ENCODE measurements at places on chromosomes 11 and 22. TPM values are rescaled to one million over a fixed set of nuclear protein-coding genes. Genes with fewer than 3 reads are reported as not detected.

- no peak overlapping the region for H3K4me3 ChIP-seq
- no peaks in the 10 kb centered on the region for H3K36me3 ChIP-seq
- no peaks in the 10 kb centered on the region for H3K4me1 ChIP-seq
Measured at GRCh38 chr11:121119440-121119839, 18.4 kb downstream of the TECTA start.

DNA sequence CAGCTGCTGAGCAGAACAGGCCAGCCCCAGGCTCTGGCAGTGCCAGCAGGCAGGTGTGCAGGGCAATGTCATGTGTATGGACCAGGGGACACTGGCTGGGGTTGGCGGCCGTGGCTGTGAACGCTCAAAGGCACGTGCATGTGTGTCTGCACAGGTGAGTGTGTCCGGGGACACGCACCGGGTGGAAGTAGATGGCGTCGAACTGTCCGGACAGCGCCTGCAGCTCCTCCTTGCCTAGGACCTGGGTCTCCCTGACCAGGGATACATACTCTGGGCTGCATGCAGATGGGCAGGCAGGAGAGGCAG is 863 bp downstream of the HDAC10 start:
- H3K4me1 ChIP-seq: peaks cover 28% of the 10 kb centered on the region
- no peak for DNase-seq
- H3K4me3 ChIP-seq: peak overlapping the region; percentile 70
- H3K36me3 ChIP-seq: peaks cover 60% of the 10 kb centered on the region

DNA sequence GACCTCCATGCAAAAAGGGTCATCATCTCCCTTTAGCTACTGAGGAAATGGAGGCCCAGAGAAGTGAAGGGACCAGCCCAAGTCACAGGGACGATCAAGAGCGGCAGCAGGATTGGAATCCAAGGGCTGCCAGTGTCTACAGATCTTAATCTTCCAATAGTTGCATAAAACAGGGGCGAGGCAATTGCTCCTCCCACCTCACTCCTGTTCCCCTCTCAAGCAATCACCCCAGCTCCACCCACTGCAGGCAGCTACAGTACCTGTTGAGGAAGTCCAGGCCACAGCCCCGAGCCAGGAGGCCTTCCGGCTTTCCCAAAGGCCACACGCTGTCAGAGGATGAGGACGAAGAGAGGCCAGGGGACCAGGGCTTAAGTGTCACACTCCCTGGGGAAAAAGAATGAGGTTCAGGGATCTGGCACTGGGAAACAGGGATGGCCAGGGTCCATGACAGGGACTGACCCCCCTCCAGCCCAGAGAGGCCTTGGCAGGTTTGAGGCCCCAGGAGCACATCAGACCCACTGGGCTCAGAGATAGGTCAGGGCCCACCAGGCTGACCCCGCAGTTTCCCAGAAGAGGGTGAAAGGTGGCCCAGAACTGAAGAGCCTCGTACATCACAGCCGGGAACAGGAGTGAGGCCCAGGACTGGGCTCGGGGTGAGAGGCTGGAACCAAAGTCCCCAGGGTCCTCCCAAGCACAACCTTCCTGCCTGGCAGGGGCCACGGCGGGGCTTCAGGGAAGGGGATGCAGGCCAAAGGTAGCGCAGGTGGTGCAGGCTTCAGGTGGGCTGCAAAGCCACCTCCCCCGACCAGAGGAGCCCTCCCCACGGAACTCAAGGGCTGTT is 16.4 kb upstream of the MFNG start:
- H3K27me3 ChIP-seq: peaks cover 13% of the 10 kb centered on the region
- no peaks in the 10 kb centered on the region for H3K36me3 ChIP-seq
- DNase-seq: no peak
- peaks cover 3% of the 10 kb centered on the region for H3K4me1 ChIP-seq

DNA sequence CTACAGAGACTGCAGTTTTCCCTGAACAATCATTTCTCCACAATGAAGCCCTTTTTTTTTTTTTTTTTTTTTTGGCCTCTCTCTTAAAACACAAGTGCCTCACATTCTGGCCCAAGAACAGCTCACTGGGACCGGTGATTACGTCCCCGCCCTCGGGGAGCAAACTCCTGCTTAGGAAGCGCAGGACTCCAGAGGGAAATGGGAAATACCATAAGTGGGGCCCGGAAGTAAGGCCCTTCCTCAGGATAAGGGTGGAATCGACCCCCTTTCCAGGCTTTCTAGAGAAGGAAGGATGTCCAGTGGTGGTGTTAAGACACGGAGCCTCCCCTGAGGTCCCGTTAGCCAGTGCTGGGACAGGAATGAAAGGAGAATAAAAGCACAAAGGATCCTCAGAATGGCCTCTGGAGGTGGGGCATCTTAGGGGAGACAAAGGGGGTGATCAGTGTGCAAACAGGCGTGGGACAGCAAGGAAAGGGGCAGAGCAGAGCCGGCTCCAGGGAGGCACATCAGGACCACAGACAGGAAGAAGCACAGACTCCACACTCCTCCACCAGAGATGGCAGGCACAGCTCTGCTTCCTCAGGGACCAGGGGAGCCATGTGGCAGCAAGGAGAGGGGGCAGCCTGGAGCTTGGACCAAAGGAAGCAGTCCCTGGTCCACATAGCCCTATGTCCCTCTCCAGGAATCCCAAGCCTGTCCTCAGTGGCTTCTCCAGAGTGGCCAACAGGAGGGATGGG is 61.3 kb downstream of the CHST1 start:
- H3K4me3 ChIP-seq: no peak overlapping the region
- DNase-seq: no peak
- H3K4me1 ChIP-seq: no peaks in the 10 kb centered on the region

DNA sequence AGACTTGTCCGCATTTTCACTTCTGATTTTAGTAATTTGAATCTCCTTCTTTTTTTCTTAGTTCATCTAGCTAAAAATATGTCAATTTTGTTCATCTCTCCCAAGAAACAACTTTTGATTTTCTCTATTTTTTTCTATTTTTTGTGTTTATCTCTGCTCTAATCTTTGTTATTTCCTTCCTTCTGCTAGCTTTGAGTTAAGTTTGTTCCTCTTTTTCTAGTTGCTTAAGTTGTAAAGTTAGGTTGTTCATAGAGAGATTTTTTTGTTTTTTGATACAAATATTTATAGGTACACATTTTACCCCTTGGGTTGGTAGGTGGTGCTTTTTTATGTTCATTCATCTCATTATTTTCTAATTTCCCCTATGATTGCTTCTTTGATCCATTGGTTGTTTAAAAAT is 22.1 kb upstream of the XKR3 start:
- DNase-seq: no peak
- no peaks in the 10 kb centered on the region for H3K27me3 ChIP-seq
- H3K36me3 ChIP-seq: no peaks in the 10 kb centered on the region
- no peak overlapping the region for H3K4me3 ChIP-seq
- no peaks in the 10 kb centered on the region for H3K4me1 ChIP-seq

DNA sequence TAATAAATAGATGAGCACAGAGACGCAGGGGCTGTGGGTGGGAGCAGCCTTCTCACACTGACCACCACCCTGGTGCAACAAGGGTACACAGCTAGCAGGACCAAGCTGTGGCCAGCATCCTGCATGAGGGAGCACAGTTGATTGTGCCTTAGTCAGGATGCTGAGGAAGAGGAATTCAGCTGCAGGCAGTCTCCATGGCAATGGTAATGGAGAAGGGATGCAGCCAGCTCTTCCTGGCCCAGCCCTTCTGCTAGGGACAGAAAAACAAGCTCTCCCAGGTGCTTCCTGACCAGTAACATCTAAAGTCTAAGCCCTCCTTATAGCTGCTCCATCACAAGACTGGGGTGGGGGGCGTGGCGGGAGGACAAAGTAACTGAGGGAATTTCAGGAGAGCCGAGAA is 363.5 kb downstream of the BUD13 start:
- no peaks in the 10 kb centered on the region for H3K36me3 ChIP-seq
- no peaks in the 10 kb centered on the region for H3K27me3 ChIP-seq
- no peak overlapping the region for H3K4me3 ChIP-seq
- H3K27ac ChIP-seq: no peak overlapping the region
- no peak for DNase-seq
- H3K4me1 ChIP-seq: no peaks in the 10 kb centered on the region

GRCh38 chr11:117197516-117198456 is 1.4 kb upstream of the TAGLN start:
- no peaks in the 10 kb centered on the region for H3K4me1 ChIP-seq
- H3K27me3 ChIP-seq: no peaks in the 10 kb centered on the region
- H3K36me3 ChIP-seq: peaks cover 30% of the 10 kb centered on the region
- H3K27ac ChIP-seq: peak overlapping the region; percentile 56

CAPN5 gene
- total RNA-seq: 0.88 TPM

- no peak for DNase-seq
- H3K27ac ChIP-seq: no peak overlapping the region
- no peaks in the 10 kb centered on the region for H3K4me1 ChIP-seq
- no peaks in the 10 kb centered on the region for H3K36me3 ChIP-seq
- H3K4me3 ChIP-seq: no peak overlapping the region
Measured at GRCh38 chr11:33643167-33643824, 57.3 kb downstream of the C11orf91 start.

CDON gene
- 1.4 TPM for total RNA-seq

SLC22A8 gene
- not detected for total RNA-seq

DNA sequence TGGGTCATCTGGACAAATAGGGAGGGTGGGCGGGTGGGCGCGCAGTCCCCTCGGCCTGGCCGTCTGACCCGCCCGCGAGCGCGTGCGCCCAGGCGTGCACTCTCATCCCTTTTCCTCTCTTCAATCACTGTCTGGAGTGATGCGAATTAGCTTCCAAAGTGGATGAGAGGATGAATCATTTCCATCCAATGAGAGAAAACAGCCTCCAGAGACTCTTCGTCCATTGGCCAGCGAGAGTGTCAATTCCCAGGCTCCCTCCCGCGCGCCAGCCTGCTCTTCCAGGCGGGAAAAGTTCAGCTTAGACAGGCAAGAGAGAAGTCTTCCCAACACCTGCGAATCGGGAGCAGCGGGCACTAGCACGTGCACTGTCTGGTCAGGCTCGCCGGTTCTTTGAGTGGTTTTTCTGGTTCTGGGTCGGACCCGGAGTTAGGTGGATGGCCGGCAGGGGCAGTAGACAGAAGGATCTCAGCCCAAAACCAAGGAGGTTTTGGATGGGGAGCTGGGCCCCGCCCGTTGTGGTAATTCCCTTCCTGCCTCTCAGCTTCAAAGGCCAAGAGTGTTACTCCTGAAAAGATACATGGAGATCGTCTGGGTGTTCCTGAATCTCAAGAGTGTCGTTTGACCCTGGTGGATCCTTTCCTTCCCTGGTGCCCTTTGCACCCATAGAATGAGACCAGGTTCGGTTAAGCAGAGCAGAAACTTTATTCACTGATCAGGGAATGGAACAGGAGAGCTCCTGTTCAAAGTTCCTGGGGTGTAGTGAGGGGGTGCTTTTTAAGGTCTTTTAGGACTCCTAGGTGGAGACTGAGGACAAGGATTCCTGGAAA is 33.4 kb upstream of the GLYATL1 start:
- no peaks in the 10 kb centered on the region for H3K36me3 ChIP-seq
- H3K27me3 ChIP-seq: no peaks in the 10 kb centered on the region
- DNase-seq: peak; percentile 73
- H3K27ac ChIP-seq: no peak overlapping the region
- H3K4me3 ChIP-seq: peak overlapping the region; percentile 47

GRCh38 chr11:337711-338110 is 17.1 kb upstream of the IFITM3 start:
- no peaks in the 10 kb centered on the region for H3K27me3 ChIP-seq
- no peak for DNase-seq
- no peak overlapping the region for H3K4me3 ChIP-seq

OR52B6 gene
- not detected for total RNA-seq

DNA sequence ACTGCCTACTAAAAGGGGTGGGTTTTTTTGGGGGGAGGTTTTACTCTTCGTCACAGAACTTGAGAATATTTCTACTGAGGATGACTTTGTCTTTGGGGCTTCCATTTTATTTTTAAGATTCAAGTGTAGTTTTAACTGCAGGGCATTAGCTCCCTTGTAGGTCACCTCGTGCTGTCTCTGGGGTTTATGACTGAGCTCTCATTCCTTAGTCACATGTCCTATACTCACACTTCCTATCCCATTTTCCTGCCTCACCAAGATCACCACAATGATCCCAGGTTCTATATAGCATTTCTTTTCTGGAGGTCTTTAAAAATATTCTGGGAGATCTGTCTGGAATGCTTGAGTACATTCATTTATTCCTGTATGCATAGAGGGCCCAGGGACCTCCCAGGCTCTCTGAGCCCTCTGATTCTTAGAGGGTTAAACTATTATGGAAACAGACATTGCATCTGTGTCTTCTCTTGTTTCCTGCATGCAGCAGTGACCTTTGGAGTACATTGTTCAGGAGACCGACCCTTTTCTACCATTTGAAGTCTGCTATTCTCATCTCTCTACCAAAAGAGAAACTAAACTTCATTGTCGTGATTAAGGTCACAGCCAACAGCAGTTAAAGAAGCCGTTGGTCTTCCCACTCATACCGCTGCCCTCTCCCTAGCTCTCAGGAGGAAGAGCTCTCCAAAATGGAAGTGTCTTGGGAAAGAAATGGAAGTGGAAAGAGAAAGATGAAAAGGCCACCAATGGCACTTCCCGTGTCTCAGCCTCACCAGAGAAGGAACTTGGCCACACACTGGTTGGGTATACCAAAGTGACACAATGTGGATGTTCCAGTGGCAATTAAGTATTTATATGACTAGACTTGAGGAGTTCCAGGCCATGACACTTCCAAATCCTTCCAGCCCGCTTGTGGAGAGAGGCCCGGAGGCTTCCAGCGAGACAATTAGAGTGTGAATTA is 77.5 kb downstream of the ZBTB16 start:
- H3K27ac ChIP-seq: peak overlapping the region; percentile 99
- no peaks in the 10 kb centered on the region for H3K27me3 ChIP-seq
- peak overlapping the region; percentile 22 for H3K4me3 ChIP-seq
- H3K4me1 ChIP-seq: peaks cover 97% of the 10 kb centered on the region

MPEG1 gene
- total RNA-seq: 3.8 TPM

DNA sequence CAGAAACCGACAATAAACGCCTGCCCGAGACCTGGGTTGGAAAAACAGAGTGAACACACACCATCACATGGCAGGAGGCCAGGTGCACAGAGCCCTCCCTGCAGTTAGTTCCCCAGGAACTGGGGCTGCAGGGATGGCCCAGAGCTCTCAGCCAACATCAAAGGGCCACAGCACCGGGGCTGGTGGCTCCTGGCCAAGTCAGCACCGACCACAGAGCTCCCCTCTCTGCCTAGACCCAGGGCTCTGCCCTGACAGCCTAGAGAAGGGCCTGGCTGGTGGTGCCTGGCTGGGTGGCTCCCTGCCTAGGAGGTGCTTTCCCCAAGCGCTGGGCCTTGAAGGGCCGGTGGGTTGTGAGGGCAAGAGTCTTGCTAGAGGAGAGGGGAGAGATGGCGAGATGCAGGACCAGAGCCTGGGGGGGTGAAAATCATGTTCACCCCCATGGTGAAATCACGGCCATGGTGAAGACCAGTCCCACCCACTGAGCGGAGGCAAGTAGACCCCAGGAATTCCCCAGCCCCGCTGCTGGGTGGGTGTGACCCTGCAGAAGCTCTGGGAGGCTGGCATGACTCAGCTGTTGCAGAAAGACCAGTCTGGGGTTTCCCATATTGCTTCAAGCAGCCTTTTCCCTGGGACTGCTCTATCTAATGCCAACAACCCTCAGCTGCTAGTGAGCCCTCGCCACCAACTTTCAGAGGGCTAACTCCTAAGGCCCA is 7.2 kb upstream of the BID start:
- no peak overlapping the region for H3K4me3 ChIP-seq
- no peaks in the 10 kb centered on the region for H3K27me3 ChIP-seq
- H3K27ac ChIP-seq: no peak overlapping the region
- peak; percentile 54 for DNase-seq
- H3K4me1 ChIP-seq: peaks cover 15% of the 10 kb centered on the region

GRCh38 chr11:47917599-47918369 is 62.6 kb upstream of the PTPRJ start:
- H3K4me3 ChIP-seq: no peak overlapping the region
- H3K27me3 ChIP-seq: no peaks in the 10 kb centered on the region
- DNase-seq: peak; percentile 68

- H3K27me3 ChIP-seq: no peaks in the 10 kb centered on the region
- H3K36me3 ChIP-seq: peaks cover 25% of the 10 kb centered on the region
- peak; percentile 21 for DNase-seq
- no peak overlapping the region for H3K4me3 ChIP-seq
Measured at GRCh38 chr22:49786976-49787706, 40.5 kb downstream of the BRD1 start.

Measured in psoas muscle (tissue), 8 donors.